Type B pancreatic cell (in vitro differentiated cells): ENCODE measurements at places on chromosomes 2 and 18. TPM values are rescaled to one million over a fixed set of nuclear protein-coding genes. Genes with fewer than 3 reads are reported as not detected.

- no peak overlapping the region for H3K27ac ChIP-seq
- no peak for DNase-seq
- H3K4me3 ChIP-seq: no peak overlapping the region
These were observed 21.8 kb downstream of the CLUL1 start for GRCh38 chr18:618618-619017.

- H3K27me3 ChIP-seq: peaks cover 63% of the 10 kb centered on the region
- no peaks in the 10 kb centered on the region for H3K36me3 ChIP-seq
- peak within 1 kb of the TSS; percentile 83 for H3K4me3 ChIP-seq
- DNase-seq: no peak
- H3K27ac ChIP-seq: peak within 1 kb of the TSS; percentile 4
- no peaks in the 10 kb centered on the region for H3K4me1 ChIP-seq
These were observed at the start of gene MOGAT1 for GRCh38 chr2:222671259-222672067. Gene MOGAT1 (plus strand): TSS chr2:222671658. CDS start chr2:222671786, 128 bp downstream.

DNA sequence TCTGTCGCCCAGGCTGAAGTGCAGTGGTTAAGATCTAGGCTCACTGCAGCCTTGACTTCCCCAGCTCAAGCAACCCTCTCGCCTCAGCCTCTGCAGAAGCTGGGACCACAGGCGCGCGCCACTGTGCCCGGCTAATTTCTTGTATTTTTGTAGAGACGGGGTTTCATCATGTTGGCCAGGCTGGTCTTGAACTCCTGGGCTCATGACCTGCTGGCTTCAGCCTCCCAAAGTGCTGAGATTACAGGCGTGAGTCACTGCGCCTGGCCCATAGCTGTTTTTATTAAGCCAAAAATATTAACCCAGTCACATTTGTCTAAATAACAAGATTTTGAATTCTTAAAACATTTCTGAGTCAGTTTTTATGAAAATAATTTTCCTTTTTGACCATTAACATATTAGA, 6.3 kb upstream of the SFT2D3 start:
- no peaks in the 10 kb centered on the region for H3K4me1 ChIP-seq
- no peak overlapping the region for H3K27ac ChIP-seq
- H3K27me3 ChIP-seq: peaks cover 6% of the 10 kb centered on the region
- H3K36me3 ChIP-seq: peaks cover 7% of the 10 kb centered on the region
- no peak for DNase-seq
- no peak overlapping the region for H3K4me3 ChIP-seq

- H3K27ac ChIP-seq: no peak overlapping the region
- no peak overlapping the region for H3K4me3 ChIP-seq
- no peaks in the 10 kb centered on the region for H3K27me3 ChIP-seq
- peaks cover 6% of the 10 kb centered on the region for H3K4me1 ChIP-seq
- no peaks in the 10 kb centered on the region for H3K36me3 ChIP-seq
These were observed 13.2 kb upstream of the SCYGR5 start for GRCh38 chr2:227653419-227653818.

GRCh38 chr2:114005110-114005783, 115.4 kb downstream of the ACTR3 start:
- H3K36me3 ChIP-seq: no peaks in the 10 kb centered on the region
- no peaks in the 10 kb centered on the region for H3K4me1 ChIP-seq
- H3K27me3 ChIP-seq: peaks cover 6% of the 10 kb centered on the region
- no peak overlapping the region for H3K27ac ChIP-seq
- DNase-seq: no peak

GRCh38 chr2:120761911-120762310, 26.2 kb downstream of the GLI2 start:
- no peak overlapping the region for H3K4me3 ChIP-seq
- H3K27me3 ChIP-seq: peaks cover 2% of the 10 kb centered on the region
- no peaks in the 10 kb centered on the region for H3K36me3 ChIP-seq
- no peak overlapping the region for H3K27ac ChIP-seq
- DNase-seq: peak; percentile 58
- H3K4me1 ChIP-seq: peaks cover 67% of the 10 kb centered on the region

DNA sequence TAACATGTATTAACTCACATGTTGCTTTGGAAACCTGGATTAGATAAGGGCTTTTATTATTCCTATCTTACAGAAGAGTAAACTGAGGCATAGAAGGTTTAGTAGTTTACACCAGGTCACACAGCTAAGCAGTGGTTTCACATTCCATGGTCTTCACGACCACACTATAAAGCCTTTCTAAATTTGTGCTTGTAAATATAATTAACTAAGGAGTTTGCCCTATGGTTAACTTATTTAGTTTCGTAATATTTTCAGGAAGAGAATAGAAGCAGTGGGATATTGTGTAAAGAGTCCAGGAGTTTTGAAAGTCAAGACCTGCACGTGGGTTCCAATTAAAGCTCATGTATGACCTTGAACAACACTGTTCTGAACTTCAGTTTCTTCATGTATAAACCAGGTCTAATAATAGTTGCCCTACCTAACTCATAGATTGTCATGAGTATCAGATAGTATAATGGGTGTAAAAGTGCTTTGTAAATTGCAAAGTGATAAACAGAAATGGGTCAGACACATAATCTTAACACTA, 19.5 kb upstream of the SOS1 start:
- DNase-seq: no peak
- no peaks in the 10 kb centered on the region for H3K36me3 ChIP-seq
- H3K4me3 ChIP-seq: no peak overlapping the region
- no peaks in the 10 kb centered on the region for H3K27me3 ChIP-seq
- H3K27ac ChIP-seq: no peak overlapping the region

DNA sequence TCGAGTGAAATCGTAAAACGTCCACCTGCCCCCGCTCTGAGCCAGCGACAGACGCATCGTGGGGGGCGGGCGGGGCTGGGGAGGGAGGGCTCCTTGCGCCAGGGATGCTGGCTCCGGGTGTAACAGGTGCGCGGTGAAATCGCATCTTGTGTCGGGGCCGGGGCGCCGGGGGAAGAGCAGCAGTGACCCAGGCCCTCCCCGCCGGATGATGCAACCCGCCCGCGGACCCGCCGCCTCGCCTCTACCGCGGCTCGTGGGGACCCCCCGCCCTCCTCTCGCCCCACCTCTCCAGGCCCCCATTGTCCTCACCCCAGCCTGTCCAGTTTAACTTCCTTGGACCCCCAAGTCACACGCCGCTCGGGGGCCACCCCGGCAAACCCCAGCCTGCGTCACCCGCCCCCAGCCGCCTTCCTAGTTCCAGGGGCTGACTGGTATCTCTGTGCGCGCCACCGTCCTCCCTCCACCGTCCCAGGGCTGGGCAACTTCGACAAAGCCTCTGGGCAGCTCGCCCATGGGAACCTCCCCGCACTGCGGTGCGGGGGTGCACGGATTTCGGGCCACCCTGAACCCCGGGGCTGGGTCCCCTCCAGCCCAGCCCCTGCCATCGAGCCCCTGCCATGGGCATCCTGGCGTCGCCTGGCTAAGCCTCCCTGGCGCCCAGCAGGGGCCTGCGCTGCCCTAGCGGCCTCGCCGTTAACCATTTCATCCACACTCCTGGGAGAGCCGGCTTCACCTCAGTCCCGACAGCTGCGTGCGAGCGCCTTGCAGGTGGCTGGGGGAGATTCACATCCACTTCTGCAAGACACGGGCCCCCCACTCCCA, 799 bp upstream of the KIF1A start:
- peaks cover 59% of the 10 kb centered on the region for H3K27me3 ChIP-seq
- DNase-seq: no peak
- H3K4me3 ChIP-seq: peak overlapping the region; percentile 65
- peak overlapping the region; percentile 80 for H3K27ac ChIP-seq
- H3K4me1 ChIP-seq: peaks cover 5% of the 10 kb centered on the region
- H3K36me3 ChIP-seq: peaks cover 6% of the 10 kb centered on the region

DNA sequence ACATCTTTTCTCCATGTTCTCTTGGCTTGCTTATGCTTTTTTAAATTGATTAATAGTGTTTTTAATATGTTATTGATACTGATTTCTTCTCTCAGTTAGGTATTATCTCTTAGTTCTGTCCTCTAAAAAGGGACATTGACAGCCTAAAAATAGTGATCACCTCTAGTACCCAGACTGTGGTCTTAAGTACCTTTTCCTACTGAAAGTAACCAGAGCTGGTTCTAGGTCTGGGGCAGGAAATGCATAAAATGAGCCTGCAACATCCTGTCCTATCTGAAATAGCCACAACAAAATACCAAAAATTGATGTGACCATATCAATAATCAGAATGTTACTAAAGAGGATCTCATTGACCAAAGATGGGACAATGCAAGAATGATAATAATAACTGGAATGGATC, 113.3 kb downstream of the DNAH6 start:
- peaks cover 9% of the 10 kb centered on the region for H3K27me3 ChIP-seq
- no peak overlapping the region for H3K27ac ChIP-seq
- peaks cover 4% of the 10 kb centered on the region for H3K4me1 ChIP-seq
- DNase-seq: no peak
- H3K4me3 ChIP-seq: no peak overlapping the region
- no peaks in the 10 kb centered on the region for H3K36me3 ChIP-seq

DNA sequence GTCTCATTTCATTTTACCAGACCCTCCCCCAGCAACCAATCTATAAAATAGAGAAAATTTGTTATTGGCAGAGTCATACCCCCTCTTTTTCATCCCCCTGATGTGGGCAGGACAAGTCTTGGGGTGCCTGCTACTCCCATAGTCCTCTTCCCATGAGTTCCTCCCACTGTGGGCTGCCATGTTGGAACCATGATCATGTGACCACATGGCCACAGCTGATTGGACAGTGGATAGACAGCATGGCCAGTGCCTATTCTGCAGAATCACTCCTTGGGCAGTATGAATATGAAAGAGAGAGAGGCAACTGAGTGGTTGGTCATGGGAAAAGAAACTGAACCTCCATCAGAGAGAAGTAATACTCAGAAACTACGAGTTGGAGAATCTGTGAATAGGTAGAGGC, 84.9 kb downstream of the PDCL3 start:
- no peaks in the 10 kb centered on the region for H3K36me3 ChIP-seq
- H3K27ac ChIP-seq: no peak overlapping the region
- H3K27me3 ChIP-seq: peaks cover 2% of the 10 kb centered on the region
- DNase-seq: no peak

- DNase-seq: peak; percentile 52
- H3K4me1 ChIP-seq: peaks cover 4% of the 10 kb centered on the region
- no peak overlapping the region for H3K27ac ChIP-seq
These were observed 47.0 kb upstream of the GBX2 start for GRCh38 chr2:236215196-236215595.

GRCh38 chr2:133982256-133982655, 271.6 kb upstream of the MGAT5 start:
- H3K36me3 ChIP-seq: no peaks in the 10 kb centered on the region
- H3K27me3 ChIP-seq: no peaks in the 10 kb centered on the region
- no peak overlapping the region for H3K27ac ChIP-seq
- H3K4me1 ChIP-seq: no peaks in the 10 kb centered on the region
- no peak overlapping the region for H3K4me3 ChIP-seq

The ACKR3 gene
- 43.6 and 44.6 TPM in 2 replicates for total RNA-seq

The THUMPD2 gene
- 7.8 and 11.7 TPM in 2 replicates for total RNA-seq

The TSPYL6 gene
- not detected in 2 replicates for total RNA-seq
